ENCODE measurements at places on chromosomes 12 and 14.
A peak's percentile ranks its signal among the peaks of the same experiment; 100 is the strongest.

GRCh38 chr12:68267892-68268396, 14.5 kb upstream of the IL22 start:
- DNase-seq = no peak

DNA sequence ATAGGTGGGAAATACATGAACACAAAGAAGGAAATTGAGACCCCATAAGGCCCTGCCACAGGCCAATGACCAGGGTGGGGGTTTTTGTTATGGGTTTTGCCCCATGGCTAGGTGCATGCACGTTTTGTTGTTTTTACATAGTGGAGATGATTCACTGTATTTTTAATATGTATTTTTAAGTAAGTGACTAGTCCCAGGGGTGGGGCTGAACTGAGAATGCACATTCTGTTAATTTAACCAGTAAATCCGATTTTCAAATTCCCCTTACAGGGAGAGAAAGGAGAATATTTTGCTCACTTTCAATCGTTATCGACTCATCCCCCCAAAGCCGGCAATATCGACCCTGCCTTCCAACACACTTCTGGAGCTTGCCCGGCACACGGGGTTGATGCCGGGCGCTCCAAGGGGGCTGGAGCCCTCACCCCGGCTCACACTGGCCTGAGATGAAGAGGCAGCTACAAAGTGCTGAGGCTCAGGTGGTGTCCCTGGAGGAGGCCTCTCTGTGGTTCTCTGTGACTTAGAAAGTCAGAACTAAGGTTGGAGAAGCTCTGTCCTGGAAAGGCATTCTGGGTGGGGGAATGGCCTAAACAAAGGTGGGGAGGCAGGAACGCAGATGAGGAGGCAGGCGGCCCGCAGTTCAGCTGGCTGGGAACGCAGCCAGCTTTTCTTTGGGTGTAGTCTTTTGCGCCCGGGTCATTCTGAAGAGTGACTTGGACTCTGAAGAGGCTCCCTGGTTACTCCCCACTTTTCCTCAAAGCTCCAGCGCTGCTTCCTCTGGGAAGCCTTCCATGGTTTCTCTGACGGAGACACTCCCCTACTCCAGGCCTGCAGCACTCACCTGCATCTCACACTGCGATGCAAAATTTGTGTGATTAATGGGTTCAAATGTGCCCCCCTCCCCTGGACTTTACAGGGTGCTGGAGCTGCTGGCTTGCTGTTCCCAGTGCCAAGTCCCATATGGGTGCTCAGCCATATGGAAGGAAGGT, 50.7 kb upstream of the DLK1 start:
- DNase-seq = no peak

DNA sequence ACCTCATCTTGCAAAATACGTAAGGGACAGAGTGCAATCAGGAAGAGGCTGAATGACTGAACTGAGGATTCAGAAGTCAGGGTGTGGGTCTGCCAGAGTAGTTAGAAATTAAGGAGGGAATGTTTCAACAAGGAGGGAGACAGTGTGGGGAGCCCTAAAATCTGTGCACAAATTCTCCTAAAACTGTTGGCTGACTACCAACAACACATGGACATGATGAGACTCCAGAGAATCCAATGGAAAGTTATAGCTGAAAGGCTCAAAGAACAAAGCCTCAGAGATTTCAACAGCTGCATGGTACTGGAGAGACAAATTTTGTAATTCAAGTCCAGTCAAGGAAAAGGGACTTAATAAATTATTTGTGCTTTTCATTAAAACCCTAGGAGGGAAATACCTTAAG, 36.1 kb upstream of the NEDD1 start:
- no peak for DNase-seq

GRCh38 chr12:113665457-113665856, 193.8 kb upstream of the LHX5 start:
- no peak for DNase-seq

DNA sequence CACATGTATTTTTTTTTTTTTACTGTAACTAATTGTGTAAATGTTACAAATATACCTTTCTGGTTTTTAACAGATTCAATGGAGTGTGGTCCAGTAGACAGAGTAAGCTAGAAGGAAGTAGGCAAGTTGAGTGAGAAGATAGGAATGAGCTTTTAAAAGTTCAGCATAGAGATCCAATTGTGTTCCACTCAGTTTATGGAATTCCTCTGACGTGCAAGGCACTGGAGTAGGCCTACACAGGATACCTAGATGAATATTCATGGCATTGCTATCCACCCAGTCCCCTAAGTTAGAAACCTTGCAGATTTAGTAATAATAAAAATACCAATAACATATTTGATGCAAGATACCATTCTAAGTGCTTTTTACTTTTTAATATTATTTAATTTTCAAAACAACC, 225.6 kb upstream of the ARID2 start:
- DNase-seq = no peak

- DNase-seq = no peak
Measured at GRCh38 chr14:51053157-51053556, 41.7 kb downstream of the TRIM9 start.

GRCh38 chr14:69439521-69440270, 41.2 kb downstream of the SLC39A9 start:
- DNase-seq = no peak

- no peak for DNase-seq
Measured at GRCh38 chr12:22687361-22688076, 62.5 kb downstream of the ETNK1 start.

DNA sequence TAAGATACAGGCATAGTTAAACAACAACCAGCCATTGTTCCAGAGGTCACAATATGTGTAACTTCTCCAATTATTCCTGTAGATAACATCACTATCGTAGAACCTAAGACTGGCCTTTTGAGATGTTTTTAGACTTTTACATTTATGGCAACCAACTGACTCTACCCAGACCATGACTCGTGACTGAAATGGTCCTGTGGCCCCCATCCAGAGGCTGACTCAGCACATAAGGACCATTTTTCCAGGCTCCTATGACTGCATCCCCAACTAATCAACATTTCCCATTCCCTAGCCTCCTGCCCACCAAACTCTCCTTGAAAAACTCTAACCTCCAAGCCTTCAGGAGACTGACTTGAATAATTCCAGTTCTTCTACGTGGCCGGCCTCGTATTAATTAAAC, 52.6 kb upstream of the NID2 start:
- DNase-seq = no peak

- no peak for DNase-seq
Measured at GRCh38 chr12:95942101-95942523, 302 bp downstream of the CCDC38 start.

DNA sequence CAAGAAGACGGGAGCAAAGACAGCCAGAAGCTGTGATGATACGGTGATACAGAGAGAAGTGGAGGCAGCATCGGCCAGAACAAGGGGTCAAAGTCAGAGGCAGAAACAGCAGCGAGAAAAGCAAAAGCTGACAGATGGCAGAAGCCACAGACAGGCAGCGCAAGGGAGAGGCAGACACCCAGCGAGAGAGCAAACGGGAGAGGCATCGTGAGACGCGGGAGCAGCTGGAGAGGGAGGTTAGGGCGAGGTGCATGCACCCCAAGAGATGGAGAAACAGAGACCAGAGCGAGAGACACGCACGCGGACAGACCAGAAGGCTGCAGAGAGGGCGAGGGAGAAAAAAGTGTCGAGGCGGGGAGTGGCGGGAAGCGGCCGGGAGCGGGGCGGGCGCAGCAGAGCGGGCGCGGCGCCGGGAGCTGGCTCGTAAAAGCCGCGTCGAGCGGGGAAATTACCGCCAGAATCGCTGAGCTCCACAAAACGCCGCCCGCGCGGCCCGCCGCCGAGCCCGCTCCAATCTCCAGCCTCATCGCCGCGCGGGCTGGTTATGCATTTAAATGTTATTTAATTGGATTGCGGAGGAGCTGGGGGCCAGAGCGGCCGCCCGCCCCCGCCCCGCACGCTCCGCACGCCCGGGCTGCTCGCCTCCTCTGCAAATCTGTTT, 15.6 kb downstream of the SMUG1 start:
- DNase-seq = no peak

GRCh38 chr14:52551696-52552062, 626 bp downstream of the TXNDC16 start:
- no peak for DNase-seq

- DNase-seq = no peak
Measured at GRCh38 chr12:10121278-10121677, 8.7 kb downstream of the CLEC7A start.

- no peak for DNase-seq
Measured at GRCh38 chr12:64526859-64527258, 74.9 kb downstream of the TBK1 start.

DNA sequence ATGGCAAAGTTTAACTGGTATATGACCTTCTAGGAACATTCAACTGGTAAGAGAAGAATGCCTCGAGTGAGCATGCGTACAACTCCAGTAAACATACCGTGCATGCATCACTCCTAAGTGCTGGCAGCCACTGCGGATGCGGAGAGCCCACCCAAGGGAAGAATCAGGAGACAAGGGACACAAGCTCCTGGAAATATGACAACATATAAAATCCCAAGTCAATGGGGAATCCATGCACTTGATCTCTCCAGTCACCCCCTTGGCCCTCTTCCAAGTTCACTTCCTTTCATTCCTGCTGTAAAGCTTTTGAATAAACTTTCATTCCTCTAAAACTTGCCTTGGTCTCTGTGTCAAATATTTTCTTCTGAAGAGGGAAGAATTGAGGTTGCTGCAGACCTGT, 168.7 kb upstream of the TMCC3 start:
- DNase-seq = no peak

- no peak for DNase-seq
Measured at GRCh38 chr14:26938054-26938453, 340.2 kb upstream of the NOVA1 start.

DNA sequence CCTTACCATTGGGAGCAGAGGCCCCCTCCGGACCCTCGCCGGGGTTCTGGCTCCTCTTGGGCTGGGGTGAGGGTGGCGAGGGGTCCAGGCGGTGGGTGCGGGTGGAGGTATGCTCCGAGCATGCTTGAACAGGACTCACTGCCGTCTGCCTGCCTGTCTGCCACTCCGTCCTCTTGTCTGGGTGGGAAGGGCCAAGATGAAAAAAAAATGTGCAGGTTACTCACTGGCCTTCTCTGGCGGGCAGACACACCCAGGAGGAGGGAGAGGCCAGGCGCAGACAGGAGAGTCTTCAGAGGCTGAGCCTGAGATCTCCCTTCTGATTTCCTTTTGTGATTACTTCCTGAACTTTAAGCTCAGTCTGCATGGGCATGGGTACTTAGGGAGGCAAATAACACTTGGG, 76.1 kb downstream of the STON2 start:
- DNase-seq = no peak

DNA sequence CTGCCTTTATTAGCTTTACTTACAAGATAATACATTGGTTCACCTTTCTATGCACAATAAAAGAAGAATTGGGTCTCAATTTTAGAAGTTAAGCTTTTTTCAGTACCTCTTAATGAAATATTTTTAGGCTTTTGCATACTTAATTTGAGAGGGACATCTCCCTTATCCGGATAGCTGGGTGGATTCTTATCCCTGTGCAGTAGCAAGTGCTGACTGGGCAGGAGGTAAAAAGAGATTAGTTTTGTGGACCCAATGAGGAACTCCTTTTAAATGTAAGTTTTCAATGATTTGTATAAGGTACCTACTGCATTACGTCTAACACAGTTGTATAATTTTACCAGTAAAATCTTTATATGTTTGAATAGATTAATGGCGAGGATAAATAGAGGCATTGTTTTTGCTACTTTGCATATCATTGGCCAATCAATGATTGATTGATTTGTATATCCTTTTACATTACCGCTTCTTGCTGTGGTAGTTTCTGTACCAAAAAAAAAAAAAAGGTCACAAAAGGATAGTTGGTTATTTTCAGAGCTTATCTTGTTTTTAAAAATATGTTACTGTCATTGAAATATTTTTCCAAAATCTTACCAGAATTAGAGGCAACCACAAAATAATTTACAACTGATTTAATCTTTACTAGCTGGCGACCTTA, 2.2 kb downstream of the CPSF6 start:
- DNase-seq = no peak

GRCh38 chr12:117053050-117053400, 46.2 kb downstream of the TESC start:
- DNase-seq = no peak

DNA sequence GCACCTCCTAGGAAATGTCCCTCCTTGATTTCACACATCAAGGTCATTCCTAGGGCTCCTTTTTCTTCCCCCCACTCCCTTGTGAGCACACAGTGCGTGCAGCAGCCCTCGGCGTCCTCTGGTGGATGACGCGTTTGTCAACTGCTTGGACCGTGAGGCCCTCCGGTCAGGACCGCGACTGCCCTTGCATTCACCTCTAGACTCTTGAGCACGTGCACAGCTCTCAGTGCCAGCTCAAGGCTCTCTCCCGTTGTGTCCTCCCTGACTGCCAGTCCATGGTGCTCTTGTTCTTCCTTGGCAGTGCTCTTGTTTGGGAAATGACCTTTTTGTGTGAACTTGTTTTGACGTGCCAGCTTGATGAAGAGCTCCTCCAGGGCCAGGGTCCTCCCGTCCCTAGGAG, 67.9 kb downstream of the TSPAN9 start:
- DNase-seq = no peak

GRCh38 chr12:51254536-51254935, 15.7 kb downstream of the SMAGP start:
- DNase-seq = no peak

DNA sequence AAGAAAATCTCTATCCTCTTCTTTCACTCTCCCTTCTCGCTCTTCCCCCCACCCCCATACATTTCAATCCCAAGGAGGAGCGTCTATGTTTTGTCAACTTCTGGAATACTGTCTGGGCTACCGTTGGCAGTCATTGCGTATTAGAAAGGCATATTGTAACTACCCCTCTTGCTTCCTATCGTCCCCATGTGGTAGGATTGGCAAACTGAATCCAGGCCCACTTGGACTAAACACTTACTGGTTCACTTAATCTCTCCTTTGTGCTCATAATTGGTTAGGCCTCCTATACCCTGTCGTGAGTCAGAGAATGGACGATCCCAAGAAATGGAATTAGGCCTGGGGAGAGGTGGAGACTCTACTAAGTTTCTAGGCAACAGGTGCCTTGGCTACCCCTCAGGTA, 68.8 kb upstream of the SLC8A3 start:
- peak; percentile 20 for DNase-seq

DNA sequence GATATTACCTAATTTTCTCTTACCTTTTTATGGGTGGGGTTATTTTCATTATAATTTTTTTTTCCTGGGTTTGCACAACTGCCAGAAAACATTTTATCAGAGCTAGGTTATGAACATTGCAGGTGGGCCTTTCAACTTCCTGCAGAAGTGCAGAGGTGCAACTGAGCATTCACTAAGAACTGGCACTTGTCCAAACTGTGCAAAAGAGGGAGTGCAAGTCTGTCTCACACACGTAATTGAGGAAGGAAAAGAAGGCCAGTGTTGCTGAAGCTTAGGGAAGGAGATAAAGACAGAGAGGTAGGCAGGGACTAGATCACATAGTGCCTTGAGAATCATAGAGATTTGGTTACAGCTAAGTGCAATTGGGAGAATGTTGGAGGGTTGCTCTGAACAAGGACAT, 14.1 kb upstream of the AMN1 start:
- DNase-seq = no peak

All from stimulated activated CD4-positive, alpha-beta T cell treated with anti-CD3 and anti-CD28 coated beads, Interleukin-15, amount 100 ng/mL, for 48 hours (primary cell).